ENCODE measurements at places on chromosomes 3 and 15.
A peak's percentile ranks its signal among the peaks of the same experiment; 100 is the strongest.

GRCh38 chr3:152328841-152329240 lies 60.1 kb downstream of the MBNL1 start:
- no peak for DNase-seq
- H3K27me3 ChIP-seq: no peaks in the 10 kb centered on the region
- no peak overlapping the region for H3K27ac ChIP-seq
- no peak overlapping the region for H3K4me3 ChIP-seq

GRCh38 chr3:31232055-31233025 lies 300.4 kb upstream of the STT3B start:
- no peak overlapping the region for H3K27ac ChIP-seq
- no peaks in the 10 kb centered on the region for H3K36me3 ChIP-seq
- peaks cover 5% of the 10 kb centered on the region for H3K4me1 ChIP-seq

DNA sequence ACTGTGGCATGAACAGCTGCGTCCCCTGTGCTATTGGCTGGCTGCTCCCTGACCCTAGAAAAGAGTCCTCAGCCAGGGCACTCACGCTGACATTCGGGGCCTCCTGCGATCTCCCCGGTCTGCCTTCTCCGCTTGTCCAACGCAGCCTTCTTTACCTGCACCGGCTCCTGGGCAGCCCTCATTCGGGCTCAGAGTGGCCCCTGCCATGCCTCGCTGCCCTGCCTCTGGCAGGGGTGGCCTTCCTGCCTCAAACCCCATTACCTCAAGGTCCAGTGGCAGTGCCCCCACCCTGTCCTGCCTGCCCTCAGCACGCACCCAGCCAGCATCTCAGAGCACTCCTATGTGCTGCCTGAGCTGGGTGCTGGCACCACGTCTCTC lies 86.5 kb downstream of the TBC1D2B start:
- peaks cover 8% of the 10 kb centered on the region for H3K27me3 ChIP-seq
- no peak for DNase-seq
- H3K4me1 ChIP-seq: peaks cover 14% of the 10 kb centered on the region
- no peak overlapping the region for H3K27ac ChIP-seq
- H3K36me3 ChIP-seq: no peaks in the 10 kb centered on the region
- H3K4me3 ChIP-seq: no peak overlapping the region

DNA sequence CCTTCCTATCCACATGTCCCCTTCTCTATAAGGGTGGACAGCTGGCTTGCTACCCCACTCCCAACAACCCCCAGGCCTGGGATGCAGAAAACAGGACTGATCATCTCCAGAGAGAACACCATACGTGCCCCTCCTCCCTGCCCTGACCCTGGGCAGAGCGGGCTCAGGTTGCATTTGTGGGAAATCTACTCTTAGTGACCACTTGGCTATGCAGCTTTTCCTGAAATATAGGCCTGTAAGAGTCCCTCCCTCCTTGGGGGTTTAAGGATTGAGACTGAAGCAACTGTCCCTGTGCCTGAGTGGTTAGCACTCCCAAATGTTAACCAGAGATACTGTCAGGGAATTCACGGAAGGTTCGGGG lies 11.7 kb downstream of the SH2D7 start:
- H3K4me3 ChIP-seq: peak overlapping the region; percentile 60
- no peak for DNase-seq
- H3K4me1 ChIP-seq: peaks cover 5% of the 10 kb centered on the region
- H3K27me3 ChIP-seq: peaks cover 10% of the 10 kb centered on the region

DNA sequence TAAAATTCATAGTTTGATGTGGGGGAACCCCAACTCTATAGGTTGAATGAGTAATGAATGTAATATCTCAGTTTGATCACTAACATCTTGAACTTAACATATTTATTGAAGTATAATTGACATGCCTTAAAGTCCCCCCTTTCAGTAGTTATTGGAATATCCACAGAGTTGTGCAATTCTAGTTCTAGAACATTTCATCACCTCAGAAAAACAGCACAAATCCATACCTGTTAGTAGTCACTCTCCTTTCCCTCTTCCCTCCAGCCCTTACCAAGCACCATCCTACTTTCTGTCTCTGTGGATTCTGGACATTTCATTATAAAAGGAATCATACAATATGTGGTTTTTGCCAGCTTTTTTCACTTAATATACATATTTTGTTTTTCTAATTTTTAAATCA lies 8.7 kb upstream of the NIT2 start:
- DNase-seq: no peak
- H3K27ac ChIP-seq: no peak overlapping the region
- no peaks in the 10 kb centered on the region for H3K27me3 ChIP-seq
- no peaks in the 10 kb centered on the region for H3K4me1 ChIP-seq

GRCh38 chr3:187823746-187824145 lies 78.5 kb upstream of the BCL6 start:
- H3K36me3 ChIP-seq: no peaks in the 10 kb centered on the region
- no peak for DNase-seq
- no peak overlapping the region for H3K4me3 ChIP-seq
- H3K27ac ChIP-seq: no peak overlapping the region

DNA sequence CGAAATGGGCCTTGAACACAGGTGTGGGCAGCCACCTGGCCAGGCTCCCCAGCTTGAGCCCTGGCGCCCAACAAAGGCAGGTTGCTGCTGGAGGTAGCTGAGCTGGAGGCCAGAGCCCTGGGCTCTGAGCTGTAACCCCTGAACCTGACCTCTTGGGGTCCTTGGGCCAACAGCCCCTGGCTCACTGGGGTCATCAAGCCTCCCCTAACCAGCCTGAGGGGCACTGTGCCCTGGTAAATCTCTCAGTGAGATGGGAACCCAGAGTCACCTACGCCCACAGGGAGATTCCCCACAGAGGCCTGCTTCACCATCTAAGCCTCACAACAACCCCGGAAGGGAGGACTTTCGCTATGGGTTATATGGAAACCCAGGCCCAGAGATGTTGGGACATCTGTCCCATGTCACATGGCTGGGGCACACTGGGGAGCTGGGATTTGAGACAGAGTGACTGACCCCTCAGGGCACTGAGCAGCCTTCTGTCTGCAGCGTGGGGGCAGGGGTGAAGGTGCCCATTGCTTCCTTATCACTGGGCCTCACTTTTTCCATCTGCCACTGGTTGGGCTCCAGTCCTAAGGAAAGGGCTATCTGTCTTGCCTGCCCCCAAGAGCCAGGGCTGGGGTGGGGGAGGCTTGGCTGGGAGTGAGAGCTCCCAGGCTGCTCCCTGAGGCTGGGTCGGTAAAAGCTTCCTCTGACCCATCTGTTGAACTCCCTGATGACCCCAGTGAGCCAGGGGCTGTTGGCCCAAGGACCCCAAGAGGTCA lies 59.1 kb downstream of the IQSEC1 start:
- peak overlapping the region; percentile 57 for H3K4me3 ChIP-seq
- no peak for DNase-seq
- peaks cover 17% of the 10 kb centered on the region for H3K27me3 ChIP-seq
- peak overlapping the region; percentile 80 for H3K27ac ChIP-seq

DNA sequence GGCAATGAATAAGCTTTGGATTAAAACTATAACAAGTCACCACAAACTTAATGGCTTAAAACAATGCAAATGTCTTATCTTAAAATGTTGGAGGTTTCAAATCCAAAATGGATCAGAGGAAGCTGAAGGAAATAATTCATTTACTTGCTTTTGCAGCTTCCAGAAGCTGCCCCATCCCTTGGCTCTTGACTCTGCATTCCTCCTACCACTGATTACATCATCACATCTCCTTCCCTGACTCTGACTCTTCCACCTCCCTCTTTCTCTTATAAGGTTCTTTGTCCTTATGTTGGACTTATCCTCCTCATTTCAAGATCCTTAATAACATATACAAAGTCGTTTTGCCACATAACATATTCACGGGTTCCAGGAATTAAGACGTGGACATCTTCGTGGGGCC lies 982.8 kb upstream of the ROBO1 start:
- H3K36me3 ChIP-seq: no peaks in the 10 kb centered on the region

- no peaks in the 10 kb centered on the region for H3K27me3 ChIP-seq
- H3K36me3 ChIP-seq: no peaks in the 10 kb centered on the region
Measured at GRCh38 chr3:148957586-148957985, 33.8 kb upstream of the GYG1 start.

DNA sequence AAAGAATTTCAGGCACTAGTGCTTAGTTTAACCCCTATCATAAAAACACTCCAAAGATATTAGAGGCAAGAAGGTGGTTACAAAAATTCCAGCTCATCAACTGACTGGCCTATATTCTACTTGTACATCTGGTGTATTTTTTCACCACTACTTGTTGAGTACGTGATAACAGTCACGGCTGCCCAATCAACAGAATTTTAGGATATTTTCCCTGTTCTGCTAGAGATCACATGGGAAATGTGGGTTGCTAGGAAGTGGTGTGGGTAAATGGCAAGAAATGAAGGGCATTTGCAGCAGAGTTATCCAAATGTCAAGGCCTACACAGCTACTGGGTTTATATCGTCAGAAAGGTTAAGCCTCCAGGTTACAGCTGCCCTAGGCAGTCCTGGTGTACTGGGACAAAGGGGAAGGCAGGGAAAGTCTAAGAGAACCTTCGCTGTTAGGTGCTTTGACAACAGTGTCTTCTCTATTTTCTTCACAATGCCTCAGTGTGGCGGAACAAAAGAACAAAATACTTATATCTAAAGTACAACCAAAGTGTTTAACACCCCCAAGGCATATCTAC lies 81.9 kb downstream of the FMN1 start:
- H3K4me3 ChIP-seq: no peak overlapping the region
- H3K36me3 ChIP-seq: no peaks in the 10 kb centered on the region
- DNase-seq: no peak
- H3K27me3 ChIP-seq: no peaks in the 10 kb centered on the region
- H3K27ac ChIP-seq: no peak overlapping the region
- H3K4me1 ChIP-seq: peaks cover 3% of the 10 kb centered on the region

GRCh38 chr3:74273091-74273490 lies 341.4 kb downstream of the CNTN3 start:
- H3K27me3 ChIP-seq: no peaks in the 10 kb centered on the region
- H3K4me3 ChIP-seq: no peak overlapping the region
- peak overlapping the region; percentile 89 for H3K27ac ChIP-seq
- no peak for DNase-seq
- peaks cover 5% of the 10 kb centered on the region for H3K36me3 ChIP-seq

DNA sequence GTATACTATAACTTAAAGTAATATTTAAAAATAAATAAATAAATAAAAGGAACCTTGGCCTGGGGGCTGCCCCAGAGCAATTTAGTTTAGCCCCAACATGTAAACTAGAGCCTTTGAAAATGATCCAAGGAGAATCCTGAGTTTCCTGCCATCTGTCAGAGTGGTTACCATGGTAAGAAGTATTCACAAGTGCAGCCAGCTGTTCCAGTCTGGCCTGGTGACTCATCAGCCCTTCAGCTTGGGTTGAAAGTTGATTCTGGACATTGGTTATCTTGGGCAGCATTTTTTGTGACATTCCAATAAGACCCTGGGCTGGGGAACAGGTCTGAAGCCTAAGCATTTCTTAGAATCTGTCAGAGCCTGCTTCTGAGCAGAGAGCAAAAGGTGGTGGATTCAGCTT lies 72.7 kb upstream of the LRTM1 start:
- DNase-seq: peak; percentile 52
- H3K4me1 ChIP-seq: peaks cover 14% of the 10 kb centered on the region
- peaks cover 4% of the 10 kb centered on the region for H3K27me3 ChIP-seq

GRCh38 chr3:65591313-65591712 lies 447.4 kb downstream of the MAGI1 start:
- H3K36me3 ChIP-seq: no peaks in the 10 kb centered on the region
- no peak overlapping the region for H3K4me3 ChIP-seq
- H3K27me3 ChIP-seq: peaks cover 2% of the 10 kb centered on the region

DNA sequence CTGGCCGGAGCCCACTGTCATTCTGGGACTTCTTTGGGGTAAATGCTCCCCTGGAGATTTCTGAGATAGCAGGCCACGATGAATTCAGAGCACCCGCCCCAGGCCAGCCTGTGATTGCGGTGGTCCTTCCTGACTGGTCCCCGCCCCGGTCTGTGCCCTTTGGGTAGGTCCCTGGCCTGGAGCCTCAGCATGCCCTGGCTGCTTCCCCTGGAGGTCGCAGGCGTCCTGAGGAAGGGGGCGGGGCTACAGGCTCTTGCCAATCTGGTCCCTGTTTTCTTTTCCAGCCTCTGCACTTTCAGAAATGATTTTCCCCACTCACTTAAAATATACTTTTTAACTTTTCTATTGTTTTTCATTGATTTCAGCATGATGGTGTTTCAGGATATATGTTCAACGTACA lies 250.2 kb upstream of the ATP10A start:
- H3K36me3 ChIP-seq: no peaks in the 10 kb centered on the region
- no peak overlapping the region for H3K27ac ChIP-seq
- no peak overlapping the region for H3K4me3 ChIP-seq
- DNase-seq: no peak
- H3K4me1 ChIP-seq: no peaks in the 10 kb centered on the region

- H3K27ac ChIP-seq: no peak overlapping the region
- no peak overlapping the region for H3K4me3 ChIP-seq
- no peaks in the 10 kb centered on the region for H3K27me3 ChIP-seq
- H3K36me3 ChIP-seq: peaks cover 3% of the 10 kb centered on the region
- DNase-seq: no peak
- no peaks in the 10 kb centered on the region for H3K4me1 ChIP-seq
Measured at GRCh38 chr15:76460871-76461270, 124.3 kb downstream of the ISL2 start.

DNA sequence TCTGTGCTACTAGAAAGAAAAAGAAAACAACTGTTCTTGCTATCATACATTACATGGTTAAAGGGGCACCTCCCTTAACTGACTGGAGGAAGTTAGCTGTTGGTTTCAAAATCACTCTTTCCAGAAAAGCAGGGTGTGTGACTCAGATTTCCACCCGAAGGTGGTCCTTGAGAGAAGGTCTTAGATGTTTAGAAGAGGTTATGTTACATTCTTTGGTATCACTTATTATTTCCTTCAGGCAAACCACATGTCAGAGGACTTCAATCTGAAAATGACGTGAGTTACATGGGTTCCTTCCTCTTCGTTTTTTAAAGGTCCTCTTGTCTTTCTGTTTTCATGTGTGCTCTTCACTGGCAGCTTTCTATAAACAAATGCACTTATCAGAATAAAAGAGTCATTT lies 307.9 kb upstream of the CBLB start:
- no peak overlapping the region for H3K27ac ChIP-seq
- no peak overlapping the region for H3K4me3 ChIP-seq
- no peak for DNase-seq
- no peaks in the 10 kb centered on the region for H3K36me3 ChIP-seq

DNA sequence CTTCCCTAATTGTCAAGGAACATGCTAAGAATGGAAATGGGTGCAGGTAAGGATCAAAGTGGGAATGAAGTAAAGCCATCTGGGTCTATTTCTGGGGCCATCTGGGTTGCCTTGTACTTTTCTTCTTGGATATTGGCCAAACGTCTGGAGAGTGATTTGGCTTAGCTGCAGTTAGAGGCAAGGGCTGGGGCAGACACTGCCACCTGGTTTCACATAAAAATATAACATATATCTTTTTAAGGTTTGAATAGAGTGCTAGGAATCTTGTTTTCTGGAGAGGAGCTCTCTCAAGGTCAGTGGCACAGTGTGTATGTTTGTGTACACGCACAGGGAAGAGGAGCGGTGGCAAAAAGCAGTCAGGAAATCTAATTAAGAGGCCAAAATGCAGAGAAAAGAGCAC lies 24.7 kb upstream of the EOMES start:
- no peak for DNase-seq
- H3K4me1 ChIP-seq: no peaks in the 10 kb centered on the region

DNA sequence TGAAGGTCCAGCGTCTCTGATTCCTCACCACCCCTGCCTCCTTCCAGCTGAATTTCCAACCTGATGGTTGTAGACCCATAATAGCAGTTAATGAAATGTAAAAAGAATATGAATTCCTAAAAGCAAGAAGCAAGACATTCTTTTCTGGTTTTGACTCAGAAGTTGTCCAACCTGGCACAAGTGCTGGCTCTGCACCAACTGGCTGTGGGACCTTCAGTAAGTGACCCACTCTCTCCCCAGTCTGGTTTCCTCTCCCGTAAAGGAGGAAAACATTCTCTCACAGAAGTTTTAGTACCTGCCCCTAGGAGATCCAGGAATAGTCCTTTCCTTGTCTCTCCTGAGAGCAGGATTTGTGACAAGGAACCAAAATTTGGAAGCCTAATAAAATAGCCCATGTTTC lies 236.9 kb upstream of the TRIM42 start:
- H3K4me1 ChIP-seq: peaks cover 2% of the 10 kb centered on the region
- no peak overlapping the region for H3K27ac ChIP-seq
- H3K36me3 ChIP-seq: no peaks in the 10 kb centered on the region
- no peak for DNase-seq

Measured in glutamatergic neuron (in vitro differentiated cells).